ENCODE measurements at places on chromosomes 13 and 19.
A peak's percentile ranks its signal among the peaks of the same experiment; 100 is the strongest.

DNA sequence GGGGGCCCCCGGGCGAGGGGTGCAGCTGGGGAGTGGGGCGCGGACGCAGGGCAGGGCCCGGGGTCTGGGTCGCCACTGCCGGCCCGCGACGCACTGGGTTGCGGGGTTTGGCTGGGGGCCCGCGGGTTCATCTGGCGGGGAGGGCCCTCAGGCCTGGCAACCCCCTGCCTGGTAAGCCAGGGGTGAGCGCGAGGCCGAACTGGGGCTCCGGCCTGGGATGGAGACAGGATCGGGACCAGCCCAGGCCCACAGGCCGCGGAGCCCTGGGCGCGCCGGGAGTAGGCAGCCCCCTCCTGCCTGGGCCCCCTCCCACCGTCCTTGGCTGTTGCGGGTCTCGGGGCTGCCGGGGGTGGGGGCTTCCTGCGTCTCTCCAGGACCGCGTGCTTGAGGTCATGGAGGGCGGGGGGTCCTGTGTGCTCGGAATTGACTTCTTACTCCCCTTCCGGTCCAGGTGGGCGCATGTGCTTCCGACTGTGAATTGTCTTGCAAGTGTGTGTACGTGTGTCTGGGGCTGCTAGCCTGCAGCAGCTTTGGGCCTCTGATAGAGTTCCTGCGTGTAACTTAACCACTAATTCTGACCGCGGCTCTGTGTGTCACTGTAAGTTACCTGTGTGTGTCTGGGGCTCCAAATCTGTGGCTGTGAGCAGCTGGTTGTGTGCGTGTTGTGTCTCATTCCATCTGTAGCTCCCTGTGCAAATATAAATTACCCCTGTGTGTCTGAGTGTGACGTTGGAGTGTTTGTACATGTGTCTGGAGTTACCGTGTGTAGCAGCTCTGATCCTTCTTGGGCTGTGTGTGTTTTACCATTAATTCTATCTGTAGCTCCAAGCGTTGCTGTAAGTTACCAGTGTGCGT, 751 bp downstream of the GRAMD1A start:
- DNase-seq = peak; percentile 55

GRCh38 chr19:16069813-16070365, 6.4 kb upstream of the TPM4 start:
- no peak for DNase-seq

DNA sequence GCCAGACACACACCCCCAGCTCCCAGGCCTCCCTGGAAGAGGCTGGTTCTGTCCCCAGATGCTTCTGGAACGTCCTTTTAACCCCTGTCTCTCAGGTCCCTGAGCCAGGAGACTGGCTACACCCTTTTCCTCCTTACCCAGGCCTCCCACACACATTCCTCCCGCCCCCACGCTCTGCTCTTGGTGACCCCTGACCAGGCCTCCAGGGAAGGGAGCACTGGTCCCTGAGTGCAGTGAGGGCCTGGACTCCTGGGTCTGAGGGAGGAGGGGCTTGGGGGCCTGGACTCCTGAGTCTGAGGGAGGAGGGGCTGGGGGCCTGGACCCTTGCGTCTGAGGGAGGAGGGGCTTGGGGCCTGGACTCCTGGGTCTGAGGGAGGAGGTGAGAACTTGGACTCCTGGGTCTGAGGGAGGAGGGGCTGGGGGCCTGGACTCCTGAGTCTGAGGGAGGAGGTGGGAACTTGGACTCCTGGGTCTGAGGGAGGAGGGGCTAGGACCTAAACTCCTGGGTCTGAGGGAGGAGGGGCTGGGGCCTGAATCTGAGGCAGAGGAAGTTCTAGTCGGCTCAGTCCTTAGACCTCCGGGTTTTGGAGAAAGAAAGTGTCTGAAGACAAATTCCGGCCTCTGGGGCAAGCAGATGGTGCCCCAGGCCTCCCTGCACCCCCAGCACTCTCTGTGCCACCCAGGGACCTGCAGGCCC, 527 bp downstream of the KLK6 start:
- no peak for DNase-seq

- no peak for DNase-seq
Observed at GRCh38 chr19:19096641-19097627, 33.1 kb downstream of the SLC25A42 start.

- no peak for DNase-seq
Observed at GRCh38 chr19:31289381-31289880, 59.8 kb downstream of the TSHZ3 start.

DNA sequence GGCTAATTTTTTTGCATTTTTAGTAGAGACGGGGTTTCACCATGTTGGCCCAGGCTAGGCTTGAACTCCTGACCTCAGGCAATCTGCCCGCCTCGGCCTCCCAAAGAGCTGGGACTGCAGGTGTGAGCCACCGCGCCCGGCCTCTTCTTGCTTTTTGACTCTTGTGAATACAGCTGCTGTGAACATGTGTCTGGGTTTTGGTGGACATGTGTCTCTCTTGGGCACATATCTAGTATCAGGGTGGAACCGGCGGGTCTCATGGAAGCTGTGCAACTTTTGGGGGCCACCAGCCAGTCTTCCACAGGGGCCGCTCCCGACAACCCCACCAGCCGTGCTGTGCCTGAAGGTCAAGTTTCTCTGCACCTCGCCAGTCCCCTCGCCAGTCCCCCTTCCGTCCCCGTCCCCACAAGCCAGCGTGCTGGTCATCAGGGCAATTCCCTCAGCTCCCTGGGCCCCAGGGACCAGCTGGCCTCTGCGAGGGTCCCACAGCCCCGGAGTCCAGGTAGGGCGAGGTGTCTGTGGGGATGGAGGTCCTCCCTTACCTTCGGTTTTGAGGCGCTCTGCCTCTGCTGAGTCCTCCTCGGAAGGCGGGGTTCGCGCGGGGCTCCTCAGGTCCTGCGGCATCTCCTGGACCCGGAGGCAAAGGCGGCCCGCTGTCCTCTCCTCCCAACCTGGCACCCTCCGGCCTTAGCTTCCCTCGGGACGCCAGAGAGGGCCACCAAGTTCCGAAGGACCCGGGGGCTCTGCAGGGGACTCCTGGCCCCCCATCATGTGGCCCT, 16.3 kb downstream of the SGTA start:
- no peak for DNase-seq
